Ammon's horn (tissue), 1 donor: ENCODE measurements at places on chromosomes 7 and 10.

- DNase-seq: no peak
Observed at GRCh38 chr10:91433620-91434019, 23.5 kb downstream of the HECTD2 start.

- no peak for DNase-seq
Observed at GRCh38 chr7:74302745-74303221, 13.6 kb downstream of the CLIP2 start.

DNA sequence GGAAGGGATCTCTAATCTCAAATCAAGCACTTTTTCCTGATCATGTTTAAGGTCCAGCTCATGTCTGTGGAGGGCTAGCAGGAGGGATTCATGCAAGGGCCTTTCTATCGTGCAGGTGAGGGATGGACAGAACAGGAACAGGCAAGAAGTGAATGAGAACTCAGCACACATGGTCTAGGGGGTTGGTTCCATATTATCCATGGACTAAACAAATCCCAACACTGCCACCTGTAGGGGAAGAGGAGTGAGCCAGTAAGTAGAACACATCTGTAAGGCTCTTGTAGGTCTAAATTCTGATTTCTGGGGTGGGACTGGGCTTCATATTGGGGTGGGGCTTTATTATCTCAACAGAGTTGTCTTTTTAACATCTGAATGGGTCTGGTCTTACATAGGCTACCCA lies 138.0 kb upstream of the TARP start:
- no peak for DNase-seq

- no peak for DNase-seq
Observed at GRCh38 chr10:43401627-43402026, 7.4 kb downstream of the HNRNPF start.

DNA sequence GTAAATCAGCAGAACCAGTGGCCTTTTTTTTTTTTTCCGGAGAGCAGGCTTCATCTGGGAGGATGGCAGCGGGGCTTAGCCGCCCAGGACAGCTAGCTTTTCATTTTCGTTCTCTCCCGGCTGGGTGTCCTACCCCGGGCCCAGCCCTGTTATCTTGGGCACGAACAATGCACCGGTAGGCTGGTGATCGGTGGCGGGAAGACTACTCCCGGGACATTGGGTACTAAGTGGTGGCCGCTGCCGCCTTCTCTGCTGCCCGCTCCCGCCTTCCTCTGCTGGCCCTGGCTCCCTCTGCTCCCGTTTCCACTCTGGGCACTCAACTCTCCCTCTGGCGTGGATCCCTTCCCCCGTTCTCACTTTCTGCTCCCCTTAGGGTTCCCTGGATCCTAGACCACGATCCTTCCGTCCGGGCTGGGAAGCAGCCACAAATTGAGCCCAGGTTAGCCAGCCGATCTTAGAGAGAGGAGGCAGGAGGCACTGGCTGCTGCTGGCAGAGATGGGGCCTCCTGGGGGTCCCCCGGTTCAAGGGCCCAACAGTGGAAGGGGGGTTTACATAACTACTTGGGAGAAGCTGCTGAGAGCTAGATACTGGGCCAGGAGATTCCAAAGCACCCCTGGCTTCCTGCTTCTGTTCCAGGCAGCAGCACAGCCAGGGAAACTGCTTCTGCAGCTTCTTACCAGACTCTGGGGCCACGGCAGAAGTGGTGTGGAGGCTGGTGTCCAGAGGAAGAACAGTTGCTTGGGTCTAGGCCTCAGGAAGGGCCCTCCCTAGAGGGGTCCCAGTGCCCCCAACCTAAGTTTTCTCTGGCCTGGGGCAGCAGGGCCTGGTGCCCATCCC lies 1.8 kb downstream of the TLX1 start:
- no peak for DNase-seq

GRCh38 chr10:70778267-70778924 lies 6.8 kb downstream of the TBATA start:
- DNase-seq: no peak

DNA sequence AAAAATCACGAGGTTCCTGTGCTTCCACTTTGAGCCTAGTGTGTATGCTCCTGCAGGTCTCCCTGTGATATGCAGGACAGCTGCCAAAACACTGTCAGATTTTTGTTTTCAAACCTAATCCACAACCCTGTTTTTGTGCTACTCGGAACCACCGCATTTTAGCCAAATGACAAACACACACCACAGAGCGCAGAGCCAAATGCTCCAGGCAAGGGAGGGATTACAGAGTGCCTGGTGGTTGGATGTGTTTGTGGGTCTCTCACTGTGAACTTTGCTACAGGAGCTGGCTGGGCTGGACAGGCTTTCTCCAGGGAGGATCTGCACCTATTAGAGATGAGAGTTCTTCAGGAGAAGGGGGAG lies 5.7 kb upstream of the RBM28 start:
- no peak for DNase-seq

DNA sequence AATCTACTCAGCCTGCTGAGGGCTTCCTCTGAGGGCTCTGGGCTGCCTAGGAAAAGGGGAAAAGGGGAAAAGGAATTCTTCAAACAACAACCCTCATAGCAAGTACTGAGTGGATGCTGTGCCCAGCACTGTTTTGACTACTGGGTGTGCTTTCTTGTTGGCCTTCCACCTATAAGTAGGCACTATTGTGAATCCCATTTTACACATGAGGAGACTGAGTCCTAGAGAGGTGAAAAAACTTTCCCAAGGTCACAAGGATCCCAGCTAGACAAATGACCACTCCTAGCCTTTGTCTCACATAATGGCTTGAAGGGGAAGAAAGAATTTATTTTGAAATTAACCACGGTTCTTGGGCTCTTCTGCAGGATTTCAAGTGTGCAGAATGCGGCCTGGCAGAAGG lies 17.1 kb downstream of the FGF8 start:
- no peak for DNase-seq

- DNase-seq: no peak
Observed at GRCh38 chr7:131218727-131219128, 108.9 kb upstream of the MKLN1 start.

DNA sequence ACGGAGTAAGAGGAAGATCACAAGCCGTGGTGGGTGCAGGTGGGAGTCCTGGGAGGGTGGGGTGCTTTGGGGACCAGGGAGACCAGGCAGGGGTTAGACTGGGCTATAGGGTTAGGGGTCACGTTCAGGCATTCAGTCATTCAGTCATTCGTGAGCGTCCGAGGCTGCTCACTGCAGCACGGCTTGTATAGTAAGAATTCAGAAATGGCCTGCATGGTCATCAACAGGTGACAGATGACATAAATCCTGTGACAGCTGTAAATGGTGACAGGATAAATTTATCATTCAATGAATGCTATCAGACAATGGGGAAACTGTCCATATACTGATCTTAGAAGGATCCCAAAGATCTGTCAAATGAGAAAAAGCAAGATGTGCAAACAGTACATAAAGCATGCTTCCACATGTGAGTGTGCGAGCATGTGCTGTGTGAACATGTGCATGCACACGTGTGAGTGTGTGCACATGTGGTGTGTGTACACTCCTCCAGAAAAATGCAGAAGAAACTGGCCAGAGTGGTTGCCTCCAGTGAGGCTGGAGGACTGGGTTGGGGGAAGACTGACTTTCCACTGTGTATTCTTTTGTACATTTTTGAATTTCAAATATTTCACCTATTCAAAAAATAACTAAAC lies 32.0 kb upstream of the SMARCD3 start:
- no peak for DNase-seq

DNA sequence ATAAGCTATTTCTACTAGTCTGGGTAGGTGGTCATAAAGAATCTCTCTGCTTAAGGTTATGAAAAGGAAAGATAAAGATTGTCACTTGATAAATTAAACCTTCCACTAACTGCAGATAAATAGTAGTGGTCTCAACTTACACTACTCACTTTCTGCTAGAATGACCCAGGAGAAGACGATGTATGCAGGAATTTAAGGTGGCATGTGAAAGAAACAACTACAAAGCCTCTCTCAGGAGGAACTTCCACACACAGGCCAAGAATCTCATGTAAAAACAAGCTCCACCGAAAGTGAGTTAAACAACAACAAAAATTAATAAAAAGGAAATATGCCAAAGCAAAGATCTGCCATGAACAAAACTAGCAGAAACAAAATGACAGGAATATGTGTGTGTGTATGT lies 165.4 kb downstream of the CDC14C start:
- DNase-seq: no peak

GRCh38 chr7:122300211-122300932 lies 4.2 kb downstream of the FEZF1 start:
- DNase-seq: no peak

- DNase-seq: no peak
Observed at GRCh38 chr7:134565643-134566136, 16.8 kb downstream of the AKR1B15 start.

GRCh38 chr7:3154881-3155494 lies 111.3 kb upstream of the CARD11 start:
- DNase-seq: peak; percentile 18

- no peak for DNase-seq
Observed at GRCh38 chr10:122494833-122495232, 33.5 kb downstream of the HTRA1 start.

GRCh38 chr10:62503872-62504271 lies 129.7 kb downstream of the ZNF365 start:
- no peak for DNase-seq

DNA sequence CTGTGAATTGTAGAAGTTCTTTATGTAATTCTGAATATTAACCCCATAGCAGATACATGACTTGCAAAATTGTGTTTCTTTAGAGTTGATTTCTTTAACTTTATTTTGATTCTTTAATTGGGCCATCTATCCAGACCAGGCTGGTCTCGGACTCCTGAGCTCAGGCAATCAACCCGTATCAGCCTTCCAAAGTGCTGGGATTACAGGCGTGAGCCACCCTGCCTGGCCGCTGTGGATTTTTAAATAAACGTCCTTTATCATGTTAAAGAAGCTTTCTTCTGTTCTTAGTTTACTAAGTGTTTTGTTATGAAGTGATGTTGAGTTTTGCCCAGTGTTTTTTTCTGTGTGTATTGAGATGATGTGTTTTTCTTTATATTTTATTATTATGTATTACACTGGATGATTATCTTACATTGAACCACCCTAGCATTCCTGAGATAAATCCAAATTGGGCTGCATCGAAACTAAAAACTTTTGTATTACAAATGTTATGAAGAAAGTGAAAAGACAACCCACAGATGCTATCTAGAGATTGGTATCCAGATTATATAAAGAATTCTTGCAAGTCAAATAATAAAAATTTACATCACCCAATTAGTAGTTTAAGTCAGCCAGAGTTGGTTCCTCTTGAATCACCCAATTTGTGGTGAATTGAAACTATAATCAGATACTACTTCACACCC lies 118.1 kb downstream of the TPST1 start:
- DNase-seq: no peak

DNA sequence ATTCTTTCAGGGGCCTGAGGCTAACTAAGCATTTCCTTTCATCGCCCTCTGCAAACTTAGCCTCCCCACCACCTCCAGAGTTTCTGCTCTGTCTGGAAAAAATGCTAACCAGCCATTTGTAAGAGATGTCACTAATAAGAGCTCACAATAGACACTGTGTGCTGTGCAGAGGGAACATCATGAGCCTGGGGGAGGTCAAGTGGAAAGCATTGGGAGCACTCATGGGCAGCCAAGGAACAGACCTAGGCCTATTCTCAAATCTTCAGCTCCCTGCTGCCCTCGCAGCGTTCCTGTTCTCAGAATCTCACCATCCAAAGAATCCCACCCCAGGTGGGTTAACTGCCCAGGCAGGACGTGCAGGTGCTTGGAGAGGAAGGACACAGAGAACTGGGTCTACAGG lies 27.1 kb upstream of the GPAM start:
- DNase-seq: peak; percentile 36

DNA sequence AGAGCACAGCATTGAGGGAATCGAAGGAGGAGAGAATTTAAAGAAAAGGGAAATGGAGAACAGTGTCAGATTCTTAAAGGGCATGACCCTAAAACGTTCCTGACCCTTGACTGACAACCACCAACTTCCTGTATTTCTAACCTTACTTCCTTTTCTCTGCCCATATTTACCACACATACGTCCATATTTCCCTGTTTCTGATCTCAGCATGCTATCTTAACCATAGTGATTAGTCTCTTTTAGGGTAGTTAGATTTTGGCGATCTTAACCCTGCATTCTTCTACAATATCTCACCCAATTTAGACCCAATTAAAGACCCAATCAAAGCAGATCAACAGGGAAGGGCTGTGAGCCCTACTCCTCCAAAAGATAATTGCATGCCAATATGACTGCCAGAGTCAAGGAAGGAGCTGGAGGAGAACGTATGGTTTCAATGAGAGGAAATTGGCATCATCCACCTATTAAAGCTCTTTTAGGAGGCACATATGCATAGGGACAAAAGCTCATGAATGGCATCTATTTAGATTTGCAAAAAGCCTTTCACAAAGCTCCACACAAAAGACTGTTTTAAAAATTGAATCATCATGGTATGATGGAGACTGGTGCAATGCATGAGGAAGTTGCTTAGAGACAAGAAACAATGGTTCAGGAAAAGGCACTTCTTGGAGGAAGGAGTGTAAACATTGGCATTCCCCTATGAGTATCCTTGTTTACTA lies 49.0 kb upstream of the ARHGAP12 start:
- peak; percentile 56 for DNase-seq

GRCh38 chr7:139562961-139563565 lies 39.6 kb downstream of the CLEC2L start:
- DNase-seq: no peak

- no peak for DNase-seq
Observed at GRCh38 chr10:116868722-116869121, 19.4 kb downstream of the ENO4 start.

- no peak for DNase-seq
Observed at GRCh38 chr7:133429371-133429770, 176.5 kb downstream of the EXOC4 start.

- DNase-seq: peak; percentile 97
Observed at GRCh38 chr7:28754027-28754426, 204.1 kb downstream of the TRIL start.

DNA sequence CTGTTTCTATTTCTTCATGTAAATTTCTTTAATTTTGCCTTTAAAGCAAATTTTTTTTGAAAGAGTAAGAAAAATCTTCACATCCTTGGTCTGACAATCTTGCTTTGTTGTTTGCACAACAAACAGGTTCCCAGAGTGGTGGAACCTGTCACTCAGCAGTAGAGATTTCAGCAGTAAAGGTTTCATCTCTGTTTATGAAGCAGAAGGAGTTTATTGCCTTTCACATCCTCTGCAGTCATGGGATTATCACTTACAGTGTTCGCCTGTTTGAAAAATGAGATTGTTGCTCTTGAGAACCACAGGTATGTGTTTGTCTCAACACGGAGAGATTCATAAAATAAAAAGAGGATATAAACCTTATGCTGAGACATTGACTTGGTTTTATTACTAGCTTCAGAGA lies 342.6 kb downstream of the IPMK start:
- DNase-seq: no peak

GRCh38 chr7:43480581-43480980 lies 102.3 kb upstream of the STK17A start:
- DNase-seq: no peak

GRCh38 chr7:4849390-4849789 lies 12.4 kb downstream of the PAPOLB start:
- DNase-seq: peak; percentile 64

DNA sequence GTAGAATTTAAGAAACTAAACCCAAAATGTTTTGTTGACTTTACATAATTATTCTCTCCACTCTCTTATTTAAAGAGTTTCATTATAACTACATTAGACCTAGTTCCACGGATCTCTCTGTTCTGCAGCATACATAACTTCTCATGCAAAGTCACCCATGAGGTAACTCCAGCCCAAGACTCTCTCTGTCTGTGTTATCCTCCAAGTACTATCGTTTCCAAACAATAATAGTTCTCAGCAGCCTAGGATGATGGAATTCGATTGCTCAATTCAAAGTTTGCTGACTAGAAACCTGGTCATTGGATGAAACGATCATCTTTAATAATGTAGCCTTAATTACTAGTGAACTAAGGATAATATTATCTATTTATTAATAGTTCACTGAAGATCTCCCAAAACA lies 203.1 kb upstream of the PTN start:
- DNase-seq: no peak

GRCh38 chr7:18715988-18716387 lies 220.4 kb downstream of the HDAC9 start:
- DNase-seq: peak; percentile 6
